ENCODE measurements at places on chromosomes 2 and 18.
A peak's percentile ranks its signal among the peaks of the same experiment; 100 is the strongest.

- no peak for DNase-seq
Measured at GRCh38 chr2:177078416-177078815, 134.2 kb upstream of the HNRNPA3 start.

DNA sequence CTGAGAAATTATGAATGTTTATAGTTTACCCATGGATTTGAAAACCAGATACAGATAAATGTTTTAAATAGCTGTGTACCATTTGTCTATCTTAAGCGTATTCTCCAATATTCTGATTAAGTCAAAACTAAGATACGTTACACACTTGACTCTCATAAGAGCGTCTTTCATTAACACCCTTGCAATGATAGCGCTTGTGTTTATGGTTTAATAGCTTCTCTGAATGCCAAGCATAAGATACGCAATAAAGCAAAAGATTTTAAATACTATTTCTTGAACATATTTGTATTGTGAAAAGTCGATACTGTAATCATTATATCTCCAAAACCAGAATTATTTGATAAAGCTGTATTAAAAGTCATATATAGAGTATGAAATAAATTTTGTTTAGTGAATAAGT, 3.0 kb downstream of the CALCRL start:
- DNase-seq: no peak

DNA sequence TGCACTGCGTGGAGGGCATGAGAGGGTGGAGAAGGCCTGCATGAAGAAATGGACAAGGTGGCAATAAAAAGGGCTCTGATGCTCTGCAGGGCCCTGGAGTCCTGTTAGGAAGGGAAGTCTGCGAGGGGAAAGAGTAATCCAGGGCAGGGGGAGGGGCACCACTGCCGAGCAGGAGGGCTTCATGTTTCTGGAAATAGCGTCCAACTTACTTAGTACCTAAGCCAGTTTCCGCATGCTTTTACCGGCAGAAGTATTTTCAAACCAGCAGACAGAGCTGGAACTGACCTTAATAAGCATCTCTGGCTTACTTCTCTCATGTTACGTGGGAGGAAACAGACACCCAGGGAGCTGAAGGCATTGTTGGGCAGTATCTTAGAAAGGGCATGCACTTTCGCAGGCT, 156.7 kb downstream of the GALNT14 start:
- DNase-seq: no peak

DNA sequence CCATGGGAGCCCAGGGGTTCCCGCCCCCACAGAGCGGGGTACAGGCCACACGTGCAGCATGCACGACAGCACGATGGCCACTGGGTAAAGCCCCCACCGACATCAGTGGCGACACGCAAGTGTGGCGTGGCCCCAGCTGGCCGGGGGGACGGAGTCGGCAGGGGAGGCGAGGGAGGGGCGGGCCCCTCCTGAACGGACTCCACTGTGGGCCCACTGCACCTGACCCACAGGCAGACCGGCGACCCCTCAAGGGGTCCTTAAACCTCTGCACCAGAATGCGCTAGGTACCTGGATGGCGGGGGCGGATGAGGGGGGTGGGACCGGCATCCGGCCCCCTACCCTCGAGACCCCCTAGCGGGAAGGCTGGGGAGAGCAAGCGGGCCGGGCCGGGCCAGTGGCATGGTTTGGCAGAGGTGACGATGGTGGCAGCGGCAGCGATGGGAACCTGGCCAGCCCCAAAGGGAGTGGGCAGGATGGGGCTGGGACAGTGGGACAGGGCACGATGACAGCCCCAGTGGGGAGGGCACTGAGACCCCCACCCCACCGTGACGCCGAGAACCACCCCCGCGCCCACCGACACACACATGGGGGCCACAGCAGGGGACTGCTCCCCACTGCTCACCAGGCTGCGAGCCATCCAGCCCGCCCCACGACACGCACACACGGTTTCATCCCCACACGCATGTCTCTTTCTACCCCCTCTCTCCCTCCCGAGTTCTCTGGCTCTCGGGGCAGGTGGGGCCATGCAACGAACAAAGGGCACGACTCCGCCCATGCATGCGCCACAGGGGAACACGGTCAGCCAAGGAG, 91.9 kb upstream of the ANKRD30BL start:
- no peak for DNase-seq

DNA sequence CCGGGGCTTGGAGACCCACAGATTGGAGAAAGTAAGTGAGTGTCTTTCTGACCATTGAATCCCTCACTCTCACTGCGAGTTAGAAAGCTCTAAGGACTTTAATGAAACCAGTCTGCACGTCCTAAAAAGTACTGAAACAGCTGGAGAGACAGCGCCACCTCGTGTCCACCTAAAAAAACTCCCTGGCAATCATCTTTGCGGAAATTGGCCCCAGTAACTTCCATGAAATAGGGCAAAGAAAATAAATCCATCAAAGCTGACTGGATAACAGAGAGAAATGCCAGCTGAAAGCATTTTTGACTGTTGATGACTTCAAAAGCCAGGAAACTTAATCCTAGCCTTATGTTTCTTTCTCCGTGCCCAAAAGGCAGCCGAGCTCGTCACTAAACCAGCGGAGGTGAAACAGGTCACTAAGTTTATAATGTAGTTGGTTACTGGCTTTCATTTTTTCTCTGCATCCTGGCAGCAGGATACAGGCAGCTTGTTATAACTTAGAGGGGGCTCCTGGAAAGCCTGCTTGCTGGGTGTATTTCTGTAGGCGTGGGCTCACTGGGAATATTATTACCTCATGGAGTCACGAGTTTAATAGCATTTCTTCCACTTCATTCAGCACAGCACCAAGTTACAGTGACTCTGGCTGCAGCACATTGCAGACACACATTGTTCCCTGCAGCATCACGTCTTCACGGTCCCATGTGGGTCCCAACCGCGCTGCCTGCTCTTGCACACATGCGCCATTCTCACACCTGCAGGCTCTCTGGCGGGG, 266.5 kb downstream of the HRH4 start:
- peak; percentile 33 for DNase-seq

GRCh38 chr2:74555610-74556103, 1.1 kb downstream of the DOK1 start:
- no peak for DNase-seq

DNA sequence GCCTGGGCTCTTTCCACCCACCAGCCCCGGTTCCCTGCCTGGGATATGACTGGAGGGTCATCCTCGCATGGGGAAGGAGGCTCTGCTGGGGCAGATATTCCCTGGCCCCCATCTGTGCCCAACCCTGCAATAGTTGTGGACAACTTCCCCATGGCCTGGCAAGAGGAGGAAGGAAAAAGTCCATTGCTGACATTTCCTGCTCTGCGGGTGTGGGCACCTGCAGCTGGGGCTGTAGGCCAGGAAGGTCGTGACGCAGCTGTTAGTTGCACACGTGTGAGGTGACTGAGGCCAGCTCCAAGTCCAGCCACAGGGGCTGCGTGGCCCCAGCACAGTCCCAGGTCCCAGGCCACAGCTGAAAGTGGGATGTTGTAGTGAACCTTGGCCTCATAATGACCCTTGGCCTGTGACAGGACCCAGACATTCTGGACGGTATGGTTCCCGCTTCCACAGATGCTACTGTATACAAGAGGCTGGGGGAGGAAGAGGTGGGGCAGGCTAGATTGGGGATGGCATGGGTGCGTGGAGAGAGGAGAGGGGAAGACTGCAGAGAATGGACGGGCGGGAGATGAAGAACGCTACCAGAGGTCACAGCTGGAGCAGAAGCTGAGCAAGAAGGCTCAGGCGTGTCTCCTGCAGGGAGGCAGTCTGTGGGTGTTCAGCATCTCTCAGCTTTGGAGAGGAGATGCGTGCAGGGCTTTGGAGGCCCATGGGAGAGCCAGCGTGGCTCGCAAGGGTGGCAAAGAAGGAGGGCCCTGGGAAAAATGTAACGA, 22.1 kb downstream of the OTOF start:
- no peak for DNase-seq

DNA sequence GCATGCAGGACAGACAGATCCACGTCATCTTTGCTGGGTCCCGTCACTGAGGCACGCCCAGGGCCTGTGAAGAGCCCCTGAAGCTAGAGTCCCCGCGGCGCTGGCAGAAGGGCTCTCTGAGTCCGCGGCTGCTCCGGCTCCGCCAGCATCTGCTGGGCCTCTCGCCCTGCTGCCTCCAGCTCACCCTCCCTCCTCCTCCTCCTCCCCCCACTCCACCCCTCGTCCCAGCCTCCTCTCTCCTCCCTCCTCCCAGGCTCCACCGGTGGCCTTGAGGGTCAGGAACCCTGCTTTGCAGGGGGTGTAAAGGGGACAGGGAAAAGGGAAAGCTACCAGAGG, at the start of gene TNS1:
Gene TNS1 (minus strand): TSS at position 151 of the 336 bp plus-strand sequence. CDS start 123 bp downstream, at position 28.
- no peak for DNase-seq

DNA sequence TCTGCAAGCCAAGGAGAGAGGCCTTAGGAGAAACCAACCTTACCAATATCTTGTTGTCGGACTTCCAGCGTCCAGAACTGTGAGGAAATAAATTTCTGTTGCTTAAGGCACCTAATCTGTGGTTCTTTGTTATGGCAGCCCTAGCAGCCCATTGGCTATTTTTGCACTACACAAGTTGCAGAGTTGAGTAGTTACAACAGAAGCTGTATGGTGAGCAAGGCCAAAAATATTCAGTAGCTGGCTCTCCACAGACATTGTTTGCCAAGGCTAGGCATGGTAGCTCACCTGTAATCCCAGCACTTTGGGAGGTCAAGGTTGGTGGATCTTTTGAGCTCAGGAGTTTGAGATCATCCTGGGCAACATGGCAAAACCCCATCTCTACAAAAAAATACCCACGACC, 27.1 kb upstream of the SCYGR1 start:
- DNase-seq: no peak

DNA sequence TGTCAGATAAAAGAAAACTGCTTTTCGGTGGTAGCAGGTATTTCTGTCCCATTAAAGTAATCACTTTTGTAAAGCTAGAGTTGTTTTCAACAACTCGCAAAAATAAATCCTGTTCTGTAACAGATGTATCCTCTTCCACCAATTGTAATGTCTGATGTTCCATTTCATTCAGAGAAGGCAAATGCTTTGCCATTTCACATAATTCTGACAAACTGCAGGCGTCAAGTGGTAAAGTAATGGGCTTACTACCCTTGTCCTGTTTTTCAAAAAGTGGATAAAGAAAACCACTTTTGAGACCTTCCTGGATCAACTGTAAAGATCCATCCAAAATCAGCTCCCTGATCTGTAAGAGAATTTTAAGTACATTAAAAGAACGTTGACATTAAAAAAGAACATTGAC, 16.6 kb downstream of the METTL4 start:
- DNase-seq: no peak

GRCh38 chr2:212114489-212114888, 424.1 kb downstream of the ERBB4 start:
- DNase-seq: no peak

DNA sequence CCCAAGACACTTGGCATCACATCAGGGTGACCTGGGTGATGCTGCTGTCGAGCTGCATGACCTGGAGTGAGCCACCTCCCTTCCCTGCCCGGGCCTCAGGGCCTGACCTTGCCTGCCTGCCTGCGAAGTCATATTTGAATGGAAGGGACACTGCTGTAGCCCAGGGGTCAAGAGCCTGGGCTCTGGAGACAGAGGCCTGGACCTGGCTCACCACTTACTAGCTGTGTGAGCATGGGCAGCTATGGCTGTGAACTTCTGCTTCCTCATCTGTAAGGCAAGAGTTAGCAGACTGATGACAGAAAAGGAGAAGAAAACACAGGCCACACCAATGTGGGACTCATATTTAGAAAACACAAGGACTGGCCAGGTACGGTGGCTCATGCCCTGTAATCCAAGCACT, 118.7 kb downstream of the ZFP36L2 start:
- DNase-seq: no peak

GRCh38 chr2:42770288-42771131, 6.6 kb upstream of the OXER1 start:
- DNase-seq: no peak

DNA sequence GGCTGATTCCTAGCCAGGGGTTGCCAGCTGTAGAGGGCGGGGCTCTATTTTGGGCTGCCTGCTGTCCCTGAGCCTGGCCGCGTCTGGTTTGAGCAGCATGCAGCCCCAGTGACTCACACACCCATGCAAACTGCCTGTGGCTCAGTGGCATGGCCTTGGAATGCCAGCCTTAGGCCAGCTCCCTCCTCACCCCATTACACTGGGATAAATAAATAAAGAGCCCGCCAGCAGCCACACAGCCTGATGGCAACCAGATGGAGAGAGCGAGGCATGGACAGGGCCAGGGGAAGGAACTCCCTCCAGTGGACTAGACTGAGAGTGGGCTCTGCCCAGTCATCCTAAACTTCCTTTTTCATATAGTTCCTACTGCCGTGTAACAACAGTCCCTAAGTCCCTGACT, 18.3 kb downstream of the NHEJ1 start:
- DNase-seq: no peak

Data from activated T-cell treated with anti-CD3 and anti-CD28 coated beads for 24 hours (primary cell).